ENCODE measurements at places on chromosomes 6 and 20.

GRCh38 chr6:38697846-38698245 is 5.1 kb downstream of the GLO1 start:
- DNase-seq = no peak

DNA sequence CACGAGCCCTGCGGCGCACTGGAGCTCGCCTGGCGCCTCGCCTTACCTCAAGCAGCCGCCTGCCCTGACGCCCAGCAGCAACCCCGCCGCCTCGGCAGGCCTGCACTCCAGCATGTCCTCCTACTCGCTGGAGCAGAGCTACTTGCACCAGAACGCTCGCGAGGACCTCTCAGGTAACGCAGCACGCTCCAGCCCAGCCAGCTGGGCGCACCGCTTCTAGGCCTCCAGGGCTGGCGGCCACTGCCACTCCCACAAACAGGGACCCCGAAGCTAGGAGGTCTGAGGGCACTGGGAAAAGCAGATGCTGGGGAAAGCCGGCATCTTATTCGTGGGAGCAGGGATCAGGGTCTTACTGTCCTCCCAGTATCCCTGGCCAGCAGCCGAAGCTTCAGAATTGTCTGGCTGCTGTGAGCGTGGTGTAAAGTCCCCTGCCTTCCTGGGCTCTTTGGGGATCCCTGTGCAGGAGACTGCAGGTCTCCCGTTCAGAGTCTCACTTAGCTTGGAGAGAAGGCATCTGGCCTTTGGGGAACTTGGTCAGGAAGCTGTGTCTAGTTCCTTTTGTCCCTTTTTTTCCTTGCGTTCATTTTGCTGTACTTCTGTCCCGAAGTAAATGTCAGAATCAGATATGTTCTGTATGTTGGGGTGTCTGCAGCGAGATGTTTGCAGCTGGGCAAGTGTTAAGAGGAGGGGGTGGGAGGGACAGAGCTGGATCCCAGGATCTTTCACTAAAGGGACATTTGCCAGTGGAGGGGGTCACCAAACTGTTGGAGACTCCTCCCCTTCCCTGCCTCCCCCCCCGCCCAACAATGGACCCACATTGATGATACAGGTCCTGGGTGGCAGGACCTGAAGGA is 1.8 kb downstream of the FOXF2 start:
- DNase-seq = no peak

DNA sequence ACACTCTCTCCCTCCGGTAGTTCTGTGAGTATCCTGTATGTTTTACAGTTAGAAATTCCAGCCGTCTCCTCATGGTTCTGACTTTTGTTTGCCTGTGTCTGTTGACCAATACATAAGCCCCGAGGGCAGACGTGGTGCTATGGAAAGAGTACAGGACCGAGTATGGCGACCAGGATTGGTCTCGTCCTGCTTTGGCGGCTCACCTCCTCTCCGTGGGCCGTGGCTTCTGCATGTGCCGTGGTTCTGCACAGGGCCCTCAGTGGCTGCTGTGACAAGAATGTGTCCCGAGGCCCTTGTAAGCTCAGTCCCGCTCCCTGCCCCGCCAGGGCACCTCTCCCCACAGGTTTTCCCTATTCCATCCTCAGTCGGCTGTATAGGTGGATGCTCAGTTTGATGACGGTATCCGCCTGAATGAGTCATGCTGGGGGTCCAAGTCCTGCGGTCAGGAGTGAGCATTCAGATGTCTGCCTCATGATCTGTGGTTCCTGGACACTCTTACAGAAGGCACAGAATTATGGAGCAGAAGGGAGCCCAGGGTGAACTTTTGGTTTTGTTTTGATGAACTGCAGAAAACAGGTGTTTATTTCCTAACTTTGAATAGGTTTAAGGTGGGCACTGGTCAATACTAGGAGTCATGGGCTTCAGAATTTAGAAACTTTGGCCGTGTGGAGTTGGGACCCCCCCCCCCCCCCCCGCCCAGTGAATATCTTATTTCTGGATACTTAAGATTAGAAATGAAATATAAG is 1.2 kb downstream of the ARFGAP1 start:
- DNase-seq = no peak

DNA sequence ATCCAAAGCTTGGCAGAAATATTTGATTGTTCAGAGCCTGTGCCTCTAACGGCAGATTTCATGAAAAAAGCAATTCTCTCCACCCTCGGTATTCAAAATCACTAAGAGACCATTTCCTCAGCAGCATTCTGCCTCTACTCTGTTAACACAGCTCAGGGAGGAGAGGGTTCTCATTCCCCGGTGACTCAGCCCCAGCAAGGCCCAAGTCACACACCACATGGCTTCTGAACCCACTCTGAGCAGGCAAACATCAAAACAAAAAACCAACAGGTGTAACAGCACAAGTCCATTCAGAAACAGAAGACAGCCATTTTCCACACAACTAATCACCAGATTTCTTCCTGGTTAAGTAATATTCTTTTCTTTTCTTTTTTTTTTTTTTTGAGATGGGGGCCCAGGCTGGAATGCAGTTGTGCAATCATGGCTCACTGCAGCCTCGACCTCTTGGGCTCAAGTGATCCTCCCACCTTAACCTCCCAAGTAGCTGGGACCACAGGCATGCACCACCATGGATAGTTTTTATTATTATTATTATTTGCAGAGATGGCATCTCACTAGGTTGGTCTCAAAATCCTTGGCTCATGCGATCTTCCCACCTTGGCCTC is 55.4 kb downstream of the GFOD1 start:
- DNase-seq = no peak

DNA sequence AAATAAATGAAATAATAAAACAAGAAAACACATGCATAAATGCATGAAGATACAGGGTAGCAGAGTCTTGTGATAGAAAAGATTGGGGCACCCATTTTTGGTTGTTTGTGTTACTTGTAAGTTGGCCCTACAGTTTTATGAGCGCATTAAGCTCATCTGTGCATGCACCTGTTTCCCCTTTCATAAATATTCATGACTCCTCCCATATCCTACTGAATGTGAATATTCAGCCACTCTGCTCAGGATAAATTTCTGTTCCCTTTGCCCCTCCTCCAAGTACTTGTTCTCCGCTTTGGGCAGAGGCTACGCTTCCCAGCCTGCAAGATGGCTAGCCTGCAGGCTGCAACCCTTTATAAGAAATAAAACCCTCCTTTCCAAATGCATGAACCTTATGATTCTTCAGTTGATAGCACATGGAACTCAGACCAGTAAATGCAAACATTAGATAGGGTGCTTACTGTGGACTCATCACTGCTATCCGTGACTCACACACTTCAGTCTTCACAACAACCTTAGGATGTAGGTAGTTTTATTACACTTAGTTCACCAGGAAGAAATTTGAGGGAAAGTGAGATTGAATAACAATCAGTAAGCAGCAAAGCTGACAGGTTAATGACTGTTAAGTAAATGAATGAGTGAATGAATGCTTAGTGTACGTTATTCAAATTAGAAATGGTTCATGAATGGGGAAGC is 15.0 kb downstream of the ALDH8A1 start:
- DNase-seq = no peak

GRCh38 chr20:21225215-21225947 is 77.8 kb upstream of the XRN2 start:
- no peak for DNase-seq

DNA sequence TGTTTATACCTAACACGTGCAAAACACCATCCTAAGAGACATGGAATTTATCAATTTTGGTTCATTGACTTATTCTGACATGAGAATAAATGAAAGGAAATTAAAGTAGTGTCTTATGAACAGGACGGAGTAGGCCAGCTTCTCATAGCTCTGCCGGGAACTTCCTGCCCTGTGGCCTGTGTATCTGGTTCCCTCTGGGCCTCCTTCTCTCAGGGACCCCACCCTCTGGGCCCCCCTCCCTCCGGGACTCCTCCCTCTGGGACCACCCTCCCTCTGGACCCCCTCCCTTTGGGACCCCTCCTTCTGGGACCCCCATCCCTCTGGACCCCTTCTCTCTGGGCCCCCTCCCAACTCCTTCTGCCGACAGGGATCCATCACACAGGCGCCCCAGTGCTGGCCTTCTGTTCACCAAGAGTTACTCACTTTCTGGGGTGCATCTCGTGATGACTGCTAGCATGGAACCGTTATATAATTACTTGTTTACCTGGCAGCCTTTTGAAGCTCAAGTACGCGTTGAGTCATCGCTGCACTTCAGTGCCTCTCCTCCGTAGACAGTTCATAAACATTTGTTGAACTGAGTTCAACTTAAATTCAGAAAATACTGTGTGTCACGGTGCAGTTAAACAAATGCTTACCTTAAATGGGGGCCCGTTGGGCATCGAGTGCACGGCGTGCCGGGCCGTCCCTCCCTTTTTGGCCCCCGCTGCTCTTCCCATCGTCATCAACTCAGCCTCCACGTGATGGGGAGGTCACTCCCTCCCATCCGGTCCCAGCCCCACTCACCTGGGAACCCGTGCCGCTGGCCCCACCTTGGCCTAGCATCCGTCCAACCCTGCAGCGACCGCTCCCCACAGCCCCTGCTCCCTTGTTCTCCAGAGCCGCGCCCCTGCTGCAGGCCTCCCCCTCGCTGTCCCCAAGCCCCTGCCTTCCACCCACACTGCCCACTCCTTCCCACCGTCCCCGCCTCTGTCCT is 8.1 kb downstream of the CCR6 start:
- DNase-seq = no peak

Data from hematopoietic multipotent progenitor cell treated with erythropoietin and hydrocortisone succinate and interleukin-3 and kit ligand, for 8 days (in vitro differentiated cells).